ENCODE measurements at places on chromosomes 12 and 14. TPM values are rescaled to one million over a fixed set of nuclear protein-coding genes. Genes with fewer than 3 reads are reported as not detected.

The HELB gene
- total RNA-seq, result 16.1 TPM

The ARHGEF25 gene
- 1.2 TPM for total RNA-seq

The CD27 gene
- 164 TPM for total RNA-seq

The SLC11A2 gene
- total RNA-seq, result 23.9 TPM

GRCh38 chr14:54562334-54562733, 4.6 kb upstream of the SAMD4A start:
- no peaks in the 10 kb centered on the region for H3K36me3 ChIP-seq
- peaks cover 2% of the 10 kb centered on the region for H3K27me3 ChIP-seq
- H3K27ac ChIP-seq, result no peak overlapping the region
- peaks cover 8% of the 10 kb centered on the region for H3K4me1 ChIP-seq
- no peak overlapping the region for H3K4me3 ChIP-seq
- no peak for DNase-seq

GRCh38 chr14:29716150-29716549, 211.5 kb downstream of the PRKD1 start:
- H3K4me1 ChIP-seq, result no peaks in the 10 kb centered on the region
- H3K27ac ChIP-seq, result no peak overlapping the region
- H3K4me3 ChIP-seq, result no peak overlapping the region
- no peaks in the 10 kb centered on the region for H3K36me3 ChIP-seq

DNA sequence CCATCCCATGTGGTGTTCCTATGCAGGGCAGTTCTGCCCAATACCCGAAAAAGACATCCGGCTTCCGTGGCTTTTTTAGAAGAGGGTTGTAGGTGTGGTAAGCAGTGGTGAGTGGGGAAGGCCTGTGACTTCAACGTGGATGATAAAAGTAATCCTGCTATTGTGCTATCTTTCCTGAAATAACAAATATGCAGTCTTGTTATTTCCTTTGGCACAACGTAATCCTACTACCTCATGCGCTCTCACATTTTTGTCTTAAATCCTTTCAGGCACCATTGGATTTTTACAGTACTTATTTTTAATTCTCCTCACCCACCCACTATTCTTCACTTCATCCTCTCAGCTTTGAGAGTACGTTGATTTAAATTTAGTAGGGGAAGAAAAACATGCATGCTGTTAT, 96.8 kb downstream of the IPO8 start:
- H3K4me3 ChIP-seq, result no peak overlapping the region
- H3K36me3 ChIP-seq, result peaks cover 5% of the 10 kb centered on the region
- DNase-seq, result no peak
- no peak overlapping the region for H3K27ac ChIP-seq

DNA sequence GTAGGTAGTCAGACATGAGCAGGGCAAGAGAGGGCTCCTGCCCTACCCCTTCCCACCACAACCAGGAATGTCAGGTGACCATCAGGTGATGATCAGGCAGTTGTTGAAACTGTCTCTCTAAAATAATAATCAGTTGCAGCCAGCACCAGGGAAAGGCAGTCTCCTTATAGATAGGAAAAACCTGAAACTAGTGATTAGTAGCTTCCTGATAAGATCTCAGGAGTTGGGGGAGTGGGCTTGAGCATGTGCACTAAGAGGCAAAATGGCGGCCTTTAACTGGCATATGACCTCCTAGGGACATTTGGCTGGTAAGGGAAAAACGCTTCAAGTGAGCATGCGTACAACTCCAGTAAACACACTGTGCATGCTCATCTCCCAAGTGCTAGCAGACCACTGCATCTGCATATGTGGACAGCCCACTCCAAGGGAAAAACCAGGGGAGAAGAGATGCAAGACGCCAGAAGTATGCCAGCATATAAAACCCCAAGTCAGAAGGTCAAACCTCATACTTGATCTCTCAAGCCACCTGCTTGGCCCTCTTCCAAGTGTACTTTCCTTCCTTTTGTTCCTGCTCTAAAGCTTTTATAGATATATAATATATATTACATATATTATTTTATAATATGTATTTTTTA, 37.1 kb downstream of the TGFB3 start:
- no peak overlapping the region for H3K4me3 ChIP-seq
- no peak for DNase-seq
- peaks cover 2% of the 10 kb centered on the region for H3K36me3 ChIP-seq
- no peak overlapping the region for H3K27ac ChIP-seq

DNA sequence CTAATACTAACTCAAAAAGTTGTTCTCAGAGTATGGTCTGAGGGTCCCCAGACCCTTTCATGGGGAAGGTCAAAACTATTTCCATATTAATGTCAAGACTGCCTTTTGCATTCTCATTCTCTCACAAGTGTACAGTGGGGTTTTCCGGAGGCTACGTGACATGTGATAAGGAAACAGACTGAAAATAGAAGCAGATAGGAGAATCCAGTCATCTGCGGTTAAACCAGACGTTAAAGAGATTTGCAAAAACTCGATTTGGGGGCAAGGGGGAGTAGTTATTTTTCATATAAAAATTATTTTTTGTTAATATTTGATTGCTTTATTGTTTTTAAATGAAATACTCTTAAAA, 1.0 kb upstream of the NAP1L1 start:
- peaks cover 38% of the 10 kb centered on the region for H3K4me1 ChIP-seq
- peak overlapping the region; percentile 99 for H3K27ac ChIP-seq
- H3K4me3 ChIP-seq, result peak overlapping the region; percentile 94

DNA sequence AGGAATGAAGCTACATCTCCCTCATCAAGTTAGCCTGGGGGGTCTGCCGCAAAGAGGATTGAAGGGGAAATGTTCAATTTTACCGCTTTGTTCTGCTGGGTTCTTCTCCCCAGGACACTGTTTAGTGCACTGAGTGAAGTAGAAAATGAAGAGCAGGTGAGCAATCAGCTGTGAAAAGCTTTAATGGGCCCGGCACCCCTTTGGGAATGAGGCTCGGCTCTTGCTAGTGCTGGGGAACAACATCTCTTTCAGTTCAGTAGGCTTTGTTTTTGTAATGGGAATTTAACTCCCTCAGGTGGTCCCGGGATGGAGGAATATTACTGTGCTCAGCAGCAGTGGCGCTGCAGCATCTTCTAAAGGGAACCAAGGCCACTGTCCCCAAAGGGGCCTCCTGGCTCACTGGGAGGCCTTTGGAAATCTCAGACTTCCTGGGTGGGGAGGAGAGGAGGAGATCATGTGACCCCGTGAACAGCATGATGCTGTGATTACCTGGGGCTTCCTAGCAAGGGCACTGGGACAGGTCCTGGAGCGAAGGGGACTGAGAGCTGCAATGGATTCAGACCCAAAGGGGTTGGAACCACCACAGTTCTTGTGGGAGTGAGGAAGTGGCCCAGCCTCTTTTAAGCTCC, 85.2 kb upstream of the MAX start:
- no peak overlapping the region for H3K27ac ChIP-seq
- peaks cover 6% of the 10 kb centered on the region for H3K27me3 ChIP-seq
- no peak overlapping the region for H3K4me3 ChIP-seq

DNA sequence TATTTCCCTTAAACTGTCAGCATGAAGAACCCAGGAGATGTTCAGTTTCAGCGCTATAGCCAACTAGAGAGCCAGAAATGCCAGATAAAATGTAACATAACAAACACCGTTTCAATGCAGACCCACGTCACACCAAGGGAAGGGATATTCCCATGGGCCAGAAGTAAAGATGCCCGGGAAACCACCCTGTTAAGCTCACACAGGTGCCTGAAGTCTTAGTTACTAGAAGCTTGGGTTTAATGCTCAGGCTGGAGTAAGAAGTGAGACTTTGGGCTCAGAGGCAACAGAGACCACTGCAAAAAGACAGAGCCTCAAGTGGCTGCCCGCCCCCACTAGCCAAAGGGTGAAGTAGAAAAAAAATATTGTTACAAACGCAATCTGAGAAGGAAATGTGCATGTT, 52.3 kb downstream of the SYNE3 start:
- no peak overlapping the region for H3K4me3 ChIP-seq
- H3K27ac ChIP-seq, result peak overlapping the region; percentile 47
- peaks cover 50% of the 10 kb centered on the region for H3K4me1 ChIP-seq
- H3K36me3 ChIP-seq, result peaks cover 70% of the 10 kb centered on the region

The BATF gene
- 46.4 TPM for total RNA-seq

- H3K36me3 ChIP-seq, result no peaks in the 10 kb centered on the region
- H3K4me3 ChIP-seq, result no peak overlapping the region
- no peak for DNase-seq
- H3K27me3 ChIP-seq, result no peaks in the 10 kb centered on the region
- H3K27ac ChIP-seq, result no peak overlapping the region
These were observed 56.6 kb downstream of the CALM1 start for GRCh38 chr14:90453401-90453951.

The NGB gene
- total RNA-seq, result not detected

DNA sequence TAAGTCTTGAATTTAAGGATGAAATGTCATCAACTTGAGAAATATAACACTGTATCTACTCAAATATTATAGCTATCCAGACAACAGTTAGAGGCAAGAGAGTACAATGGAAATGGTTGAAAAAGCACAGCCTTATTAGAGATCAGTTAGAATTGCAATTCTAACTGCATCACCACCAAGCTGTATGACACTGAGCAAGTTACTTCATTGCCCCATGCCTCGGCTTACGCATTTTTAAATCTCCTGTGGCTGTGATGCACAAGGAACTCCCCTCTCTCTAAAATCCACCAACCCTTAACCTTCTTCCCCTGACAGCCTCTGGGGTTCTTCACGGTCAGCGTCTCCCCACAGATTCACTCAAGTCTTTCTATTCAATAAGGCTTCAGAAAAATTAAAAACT, 75.1 kb downstream of the MED13L start:
- no peak overlapping the region for H3K27ac ChIP-seq
- peaks cover 7% of the 10 kb centered on the region for H3K36me3 ChIP-seq
- H3K4me1 ChIP-seq, result peaks cover 57% of the 10 kb centered on the region
- DNase-seq, result no peak

The PLEKHA5 gene
- total RNA-seq, result 3.2 TPM

DNA sequence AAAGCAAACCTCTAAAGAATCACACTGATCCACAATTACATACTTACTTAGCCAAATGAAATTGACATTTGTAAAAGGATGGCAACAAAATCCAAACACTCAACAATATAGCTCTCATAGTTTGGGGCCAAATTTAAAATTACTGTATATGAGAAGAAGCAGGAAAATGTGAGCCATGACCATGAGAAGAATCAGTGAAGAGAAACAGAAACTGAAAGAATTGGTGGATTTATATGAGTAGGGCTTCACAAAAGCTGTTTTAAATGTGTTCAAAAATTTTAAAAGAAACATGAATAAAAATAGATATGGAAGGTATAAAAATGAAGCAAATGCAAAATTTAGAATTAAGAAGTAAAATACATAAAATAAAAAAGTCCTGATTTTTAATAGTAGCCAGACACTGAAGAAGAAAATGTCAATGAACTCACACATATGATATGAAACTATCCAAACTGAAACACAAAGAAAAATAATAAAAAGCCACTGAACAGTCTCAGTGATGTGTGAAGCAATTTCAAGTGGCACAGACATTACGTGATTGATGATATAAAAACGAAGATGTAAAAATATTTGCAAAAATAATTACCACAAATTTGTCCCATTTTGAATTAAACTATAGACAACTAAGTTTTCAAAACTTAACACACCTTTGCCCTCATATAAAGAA, 87.9 kb upstream of the MDGA2 start:
- no peak for DNase-seq
- no peaks in the 10 kb centered on the region for H3K4me1 ChIP-seq
- H3K27ac ChIP-seq, result no peak overlapping the region
- H3K4me3 ChIP-seq, result no peak overlapping the region
- no peaks in the 10 kb centered on the region for H3K27me3 ChIP-seq

GRCh38 chr12:129696926-129697325, 206.9 kb downstream of the TMEM132D start:
- H3K4me1 ChIP-seq, result no peaks in the 10 kb centered on the region
- H3K4me3 ChIP-seq, result no peak overlapping the region
- H3K27ac ChIP-seq, result no peak overlapping the region
- no peak for DNase-seq

The SERPINA12 gene
- total RNA-seq, result not detected

GRCh38 chr12:93130366-93131054, 201.4 kb upstream of the EEA1 start:
- H3K27me3 ChIP-seq, result no peaks in the 10 kb centered on the region
- H3K4me1 ChIP-seq, result peaks cover 9% of the 10 kb centered on the region
- H3K4me3 ChIP-seq, result no peak overlapping the region
- DNase-seq, result no peak

- no peak overlapping the region for H3K4me3 ChIP-seq
- no peaks in the 10 kb centered on the region for H3K4me1 ChIP-seq
- no peaks in the 10 kb centered on the region for H3K27me3 ChIP-seq
- no peak overlapping the region for H3K27ac ChIP-seq
These were observed 35.2 kb downstream of the PRIMA1 start for GRCh38 chr14:93752980-93753561.

The GPRC5D gene
- not detected for total RNA-seq

The ERC1 gene
- 21.7 TPM for total RNA-seq

DNA sequence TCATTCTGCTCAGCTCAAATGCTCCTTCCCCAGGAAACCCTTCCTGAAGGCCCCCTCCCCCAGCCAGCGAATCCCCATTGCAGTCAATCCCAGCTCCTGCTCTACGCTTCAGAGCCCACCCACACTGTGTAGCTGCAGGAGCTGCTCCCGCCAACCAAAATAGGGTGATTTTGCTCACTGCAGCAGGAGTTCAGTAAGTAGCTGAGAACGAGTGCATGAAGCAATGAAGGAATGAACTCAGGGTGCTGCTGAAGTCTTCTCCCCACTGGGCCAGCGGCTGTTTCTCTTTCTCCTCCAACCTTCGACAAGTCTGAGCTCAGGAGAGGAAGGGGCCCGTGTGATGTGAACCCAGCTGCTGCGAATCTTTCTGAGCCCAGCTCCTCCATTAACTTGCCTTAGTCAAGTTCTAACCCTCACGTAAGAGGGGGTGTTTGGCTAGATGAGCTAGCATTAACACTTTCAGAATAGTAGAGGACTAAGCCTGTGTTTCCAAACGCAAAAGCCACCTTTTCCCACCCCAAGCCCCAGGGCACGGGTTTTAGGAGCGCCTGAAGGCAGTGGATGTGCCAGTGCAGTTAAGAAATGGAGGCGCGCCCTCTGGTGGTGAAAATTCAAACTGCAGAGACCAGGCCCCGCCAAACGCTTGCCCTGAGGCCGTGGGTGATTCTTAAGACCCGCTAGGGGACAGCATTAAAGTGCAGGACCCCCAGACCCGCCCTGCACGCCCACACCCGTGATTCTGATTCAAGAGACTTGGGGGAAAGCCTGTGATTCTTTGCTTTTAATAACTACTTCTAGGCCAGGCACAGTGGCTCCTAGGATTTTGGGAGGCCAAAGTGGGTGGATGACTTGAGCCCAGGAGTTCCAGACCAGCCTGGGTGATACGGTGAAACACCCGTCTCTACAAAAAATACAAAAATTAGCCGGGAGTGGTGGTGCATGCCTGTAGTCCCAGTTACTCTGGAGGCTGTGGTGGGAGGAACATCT, 11.9 kb upstream of the SERPINA4 start:
- no peak overlapping the region for H3K27ac ChIP-seq
- no peaks in the 10 kb centered on the region for H3K4me1 ChIP-seq
- DNase-seq, result peak; percentile 71

The AGAP2 gene
- total RNA-seq, result 22.4 TPM

DNA sequence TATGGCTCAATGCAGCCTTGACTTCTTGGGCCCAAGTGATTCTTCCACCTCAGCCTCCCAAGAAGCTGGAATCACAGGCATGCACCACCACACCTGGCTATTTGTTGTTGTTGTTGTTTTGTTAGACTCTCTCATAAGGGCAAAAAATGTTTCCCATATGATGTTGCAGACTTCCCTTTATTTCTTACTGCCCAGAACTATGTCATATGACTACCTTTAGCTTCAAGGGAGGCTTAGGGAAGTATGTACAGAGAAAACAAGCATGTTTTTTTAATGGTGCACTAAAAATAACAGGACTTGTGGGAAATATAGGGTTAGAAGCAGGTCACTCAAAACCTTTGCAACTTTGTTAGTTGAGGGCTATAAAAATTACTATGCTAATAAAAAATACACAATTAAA, 4.3 kb upstream of the GPR19 start:
- no peak overlapping the region for H3K4me3 ChIP-seq
- no peak for DNase-seq
- no peak overlapping the region for H3K27ac ChIP-seq
- no peaks in the 10 kb centered on the region for H3K27me3 ChIP-seq
- peaks cover 7% of the 10 kb centered on the region for H3K36me3 ChIP-seq
